ENCODE measurements at places on chromosomes 2 and 18.

- DNase-seq = no peak
These were observed 220.6 kb downstream of the SETBP1 start for GRCh38 chr18:44901283-44901682.

- DNase-seq = no peak
These were observed 494.2 kb upstream of the SPHKAP start for GRCh38 chr2:228675646-228676045.

- DNase-seq = no peak
These were observed 38.0 kb downstream of the EHBP1 start for GRCh38 chr2:62743506-62743905.

GRCh38 chr2:62293490-62294271 is 97.8 kb downstream of the B3GNT2 start:
- no peak for DNase-seq

- no peak for DNase-seq
These were observed 242.4 kb upstream of the SALL3 start for GRCh38 chr18:78737006-78737915.

DNA sequence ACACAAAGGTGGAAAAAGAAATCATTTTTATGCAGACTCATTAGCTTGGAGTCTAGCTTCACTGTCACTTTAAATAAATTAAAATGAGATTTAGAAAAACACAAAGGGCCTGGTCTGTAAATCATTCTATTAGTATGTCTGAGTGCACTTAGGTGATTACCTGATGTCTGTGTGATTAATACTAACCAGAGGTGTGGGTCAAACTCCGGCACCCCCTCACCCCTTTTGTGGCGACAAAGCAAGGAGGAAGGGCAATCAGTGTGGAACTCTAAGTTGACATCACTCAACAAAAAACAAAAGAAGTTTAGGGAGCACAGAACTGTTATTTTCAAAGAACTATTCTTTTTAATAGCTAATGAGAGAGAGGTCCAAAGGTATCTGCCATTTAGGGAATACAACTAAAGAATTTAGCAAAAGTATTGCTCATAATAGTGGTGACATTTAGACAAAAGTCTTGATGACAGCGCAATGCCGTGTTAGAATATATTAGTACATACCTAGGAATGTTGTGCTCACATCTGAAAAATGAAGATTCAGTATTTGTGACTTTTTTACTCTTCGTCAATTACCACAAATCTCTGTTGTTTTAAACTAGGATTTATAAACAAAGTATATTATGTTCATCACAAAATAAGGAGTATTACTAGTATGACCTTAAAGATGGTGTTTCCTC is 66.3 kb downstream of the ZEB2 start:
- no peak for DNase-seq

- no peak for DNase-seq
These were observed 130.1 kb upstream of the PIEZO2 start for GRCh38 chr18:11279461-11279860.

GRCh38 chr2:66331176-66331575 is 103.7 kb upstream of the MEIS1 start:
- DNase-seq = no peak

- DNase-seq = no peak
These were observed 78.8 kb upstream of the UPP2 start for GRCh38 chr2:158022888-158023287.

DNA sequence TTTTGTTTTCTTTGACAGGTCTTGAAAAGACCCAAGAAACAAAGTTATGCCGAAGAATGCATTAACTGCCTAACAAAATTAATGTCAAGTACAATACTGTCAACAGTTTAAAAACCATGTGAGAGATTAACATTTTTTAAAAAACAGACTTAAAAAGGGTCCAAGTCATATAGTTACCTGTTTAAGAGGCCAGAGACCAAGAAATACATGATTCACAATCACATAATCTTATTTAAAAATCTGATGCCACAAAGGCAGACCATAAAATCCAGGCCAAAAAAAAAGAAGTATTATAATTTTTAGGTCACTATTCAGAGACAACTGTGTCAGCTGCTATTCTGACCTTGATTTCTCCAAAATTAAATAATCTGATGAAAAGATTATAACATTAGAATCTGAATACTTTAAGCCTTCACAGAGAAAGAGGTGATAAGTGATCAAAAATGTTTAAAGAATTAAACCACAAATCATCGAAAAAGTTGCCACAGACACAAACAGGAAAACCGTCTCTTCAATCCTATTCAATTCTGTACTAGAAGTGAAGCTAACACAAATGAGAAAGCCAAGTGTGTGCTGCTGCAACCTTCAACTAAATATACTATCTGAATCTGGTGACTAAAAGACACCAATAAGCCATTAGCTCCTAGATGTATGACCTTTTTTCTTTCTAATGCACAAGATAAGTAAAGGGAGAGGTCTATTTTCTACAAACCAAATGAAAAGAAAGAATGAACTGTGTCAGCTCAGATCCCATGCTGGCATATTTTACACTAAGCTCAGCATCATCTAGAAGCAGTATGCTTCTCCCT is 286.0 kb downstream of the ZEB2 start:
- no peak for DNase-seq
